AG04450 (cell line): ENCODE measurements at places on chromosomes 16 and 17.

DNA sequence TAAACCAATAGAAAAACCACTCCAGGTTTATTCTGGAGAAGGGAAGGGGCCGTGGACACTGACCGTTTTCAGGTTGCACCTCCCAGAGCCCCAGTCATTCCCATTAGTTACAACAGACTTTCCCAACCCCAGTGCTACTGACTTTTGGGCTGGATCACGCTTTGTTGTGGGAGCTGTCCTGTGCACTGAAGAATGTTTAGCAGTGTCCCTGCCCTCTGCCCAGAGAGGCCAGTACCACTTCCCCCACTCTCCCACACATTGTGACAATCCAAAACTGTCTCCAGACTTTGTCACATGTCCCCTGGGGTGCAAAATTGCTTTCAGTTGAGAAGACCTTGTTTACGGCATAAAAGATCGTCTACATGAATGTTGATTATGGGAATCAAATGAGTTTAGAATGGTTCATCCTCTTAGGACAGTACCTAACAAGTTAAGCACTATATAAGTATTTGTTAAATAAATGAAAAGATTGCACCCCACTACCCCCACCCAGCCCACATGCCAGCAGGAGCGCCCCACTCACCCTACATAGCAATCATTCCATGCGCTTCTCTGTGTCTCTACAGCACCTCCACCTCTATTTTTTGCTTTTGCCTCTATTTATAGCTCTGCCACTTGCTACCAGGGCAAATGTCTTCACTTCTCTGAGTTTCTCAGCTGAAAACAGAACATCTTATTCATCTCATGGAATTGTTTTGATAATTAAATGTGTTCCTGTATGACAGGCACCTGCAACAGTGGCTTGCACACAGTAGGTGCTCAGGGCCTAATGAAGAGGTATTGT, 104.9 kb downstream of the AXIN2 start:
- no peak for DNase-seq

GRCh38 chr16:15035163-15035729, 20.6 kb downstream of the NTAN1 start:
- no peak for DNase-seq

- DNase-seq: no peak
Observed at GRCh38 chr17:35790841-35791240, 4.6 kb downstream of the MMP28 start.

DNA sequence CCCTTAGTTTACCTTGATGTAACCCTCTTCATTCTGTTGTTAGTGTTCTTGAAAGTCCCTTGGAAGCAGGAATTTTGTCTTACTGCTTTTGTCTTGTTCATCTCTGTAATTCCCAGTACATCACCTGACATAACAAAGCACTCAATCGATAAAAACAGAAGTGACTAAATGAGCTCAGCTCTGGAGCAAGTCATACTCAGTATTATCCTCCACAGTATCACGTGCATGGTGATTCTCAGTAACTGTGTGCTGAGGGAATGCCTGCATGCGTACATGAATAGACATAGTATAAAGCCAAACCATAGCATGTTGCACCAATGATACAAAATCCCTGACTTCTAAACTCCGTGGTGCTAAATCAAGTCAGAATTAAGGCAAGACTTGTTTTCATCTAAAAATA, 7.2 kb downstream of the KRT38 start:
- DNase-seq: no peak

DNA sequence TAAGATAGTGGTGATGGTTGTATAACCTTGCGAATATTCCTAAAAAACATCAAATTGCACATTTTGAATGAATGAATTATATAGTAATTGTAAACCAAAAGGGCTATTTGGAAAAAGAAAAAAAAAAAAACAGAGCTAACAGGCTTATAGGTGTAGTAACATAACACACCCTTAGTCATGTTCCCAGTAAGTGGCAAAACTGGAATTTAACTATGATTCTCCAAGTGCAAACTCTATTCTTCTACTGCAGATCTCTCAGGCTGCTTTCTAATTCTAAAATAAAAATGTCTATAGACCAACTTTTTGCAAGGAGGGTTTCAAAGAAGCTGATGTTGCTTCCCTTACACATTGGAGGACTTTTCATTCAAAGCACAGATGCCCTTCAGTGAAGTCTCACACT, 293.2 kb upstream of the MON1B start:
- DNase-seq: no peak

- DNase-seq: peak; percentile 6
Observed at GRCh38 chr16:10521681-10522274, 58.6 kb downstream of the EMP2 start.

- no peak for DNase-seq
Observed at GRCh38 chr17:64160378-64160777, 30.4 kb upstream of the ERN1 start.

DNA sequence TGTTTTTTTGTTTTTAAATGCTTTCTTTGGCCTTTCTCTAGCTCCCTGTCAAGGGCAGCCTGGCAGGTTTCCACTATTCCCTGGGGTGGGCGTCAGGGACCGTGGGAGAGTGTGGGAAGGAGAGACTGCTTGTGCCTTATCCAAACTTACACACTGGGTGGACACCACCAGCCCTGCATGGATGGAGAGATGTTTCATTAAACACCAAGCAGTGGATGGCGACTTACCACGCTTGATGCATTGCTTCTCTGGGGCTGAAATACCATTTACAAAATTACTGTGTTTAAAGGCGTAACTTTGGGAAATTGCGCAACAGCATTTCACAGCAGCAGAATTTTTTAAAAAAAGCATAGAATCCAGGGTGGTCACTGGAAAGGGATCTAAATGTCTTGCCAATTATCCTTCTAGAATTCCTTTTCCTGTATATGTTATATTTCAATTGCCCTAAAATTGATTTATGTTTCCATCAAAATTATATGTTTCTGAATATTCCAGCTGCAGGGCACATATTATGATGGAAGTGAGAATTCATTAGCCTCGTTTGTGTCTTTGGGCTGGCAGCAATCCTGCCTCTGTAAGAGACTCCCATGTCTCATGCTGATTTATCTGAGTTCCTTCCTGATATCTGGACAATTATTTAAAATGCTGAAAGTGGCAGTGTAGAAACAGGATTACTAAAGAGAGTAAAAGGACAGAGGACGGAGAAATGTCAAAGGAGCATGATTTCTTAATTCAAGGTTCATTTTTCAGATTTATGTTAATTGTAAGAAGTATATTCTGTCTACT, 247.3 kb downstream of the GRIN2A start:
- no peak for DNase-seq

GRCh38 chr16:9679213-9679767, 502.9 kb downstream of the GRIN2A start:
- DNase-seq: no peak

- DNase-seq: no peak
Observed at GRCh38 chr16:46629331-46630219, 8.4 kb upstream of the SHCBP1 start.

DNA sequence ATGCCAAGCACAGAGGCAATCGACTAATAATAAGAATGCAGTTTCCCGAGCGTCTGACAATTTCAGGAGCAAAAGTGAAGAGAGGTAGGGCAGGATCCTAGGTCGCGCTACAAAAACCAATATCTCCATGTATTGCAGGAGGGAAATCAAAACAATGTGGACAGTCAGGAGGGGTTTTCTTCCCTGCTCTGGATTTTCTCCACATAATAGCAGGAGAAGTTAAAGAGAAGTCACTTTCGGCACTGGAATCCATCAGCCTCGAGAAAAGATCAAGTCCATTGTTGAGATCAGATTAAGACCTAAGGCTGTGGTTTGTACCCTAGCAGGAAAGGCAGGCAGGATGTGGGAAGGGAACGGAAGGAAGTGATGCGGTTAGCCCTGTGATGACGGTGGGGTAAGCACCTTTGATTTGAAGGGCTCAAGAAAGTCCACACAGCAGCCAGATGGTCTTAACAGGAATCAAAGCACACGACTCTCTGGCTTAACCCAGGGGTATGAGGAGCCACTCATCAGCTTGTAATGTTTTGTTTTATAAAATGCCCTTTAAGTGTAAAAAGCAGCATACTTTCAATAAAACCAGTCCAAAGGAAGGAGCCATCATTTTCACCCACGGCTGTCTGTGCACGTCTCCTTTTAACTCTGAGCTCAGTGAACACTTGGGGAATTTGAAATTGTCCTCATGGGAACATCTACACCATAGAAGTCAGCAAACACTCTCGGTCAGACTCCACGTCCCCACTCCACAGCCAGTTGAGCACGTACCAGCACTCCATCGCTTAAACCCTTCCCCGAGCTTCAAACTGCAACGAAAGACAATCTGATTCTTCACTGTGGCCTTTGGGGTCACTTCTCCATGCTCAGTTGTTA, 15.8 kb upstream of the AKTIP start:
- DNase-seq: no peak

DNA sequence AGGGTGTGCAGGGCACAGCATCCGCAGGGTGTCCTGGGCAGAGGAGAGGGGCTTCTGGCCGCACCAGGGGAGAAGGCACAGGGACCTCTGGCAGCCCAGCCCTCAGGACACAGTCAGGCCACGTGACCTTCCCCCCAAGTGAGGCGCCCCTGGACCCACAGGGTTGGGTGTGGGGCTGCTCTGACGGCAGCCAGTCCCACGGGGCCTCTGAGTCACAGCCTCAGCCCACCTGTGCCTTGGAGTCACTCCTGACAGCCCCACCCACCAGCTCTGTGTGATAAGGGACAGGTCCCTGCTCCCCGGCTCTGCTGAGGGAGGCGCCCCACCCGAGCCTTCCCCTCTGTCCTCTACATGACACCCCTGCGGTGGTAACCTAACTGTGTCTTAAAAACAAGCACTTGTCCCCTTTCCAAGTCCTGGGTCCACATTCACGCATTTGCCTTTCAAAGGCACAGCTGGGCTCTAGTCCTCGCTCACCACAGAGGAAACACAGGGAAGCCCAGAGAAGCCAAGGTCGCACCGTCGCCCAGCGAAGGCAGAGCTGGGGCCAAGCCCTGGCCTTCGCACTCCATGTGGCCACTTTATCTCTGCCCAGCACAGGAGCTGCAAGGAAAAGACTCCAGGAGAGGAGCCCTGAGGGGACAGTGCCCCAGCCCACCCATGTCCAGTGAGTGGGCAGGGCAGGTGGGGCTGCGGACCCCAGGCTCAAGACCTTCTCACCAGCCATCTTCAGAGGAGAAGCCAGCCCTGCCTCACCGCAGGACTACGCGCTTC, 5.1 kb upstream of the NPTX1 start:
- DNase-seq: no peak

DNA sequence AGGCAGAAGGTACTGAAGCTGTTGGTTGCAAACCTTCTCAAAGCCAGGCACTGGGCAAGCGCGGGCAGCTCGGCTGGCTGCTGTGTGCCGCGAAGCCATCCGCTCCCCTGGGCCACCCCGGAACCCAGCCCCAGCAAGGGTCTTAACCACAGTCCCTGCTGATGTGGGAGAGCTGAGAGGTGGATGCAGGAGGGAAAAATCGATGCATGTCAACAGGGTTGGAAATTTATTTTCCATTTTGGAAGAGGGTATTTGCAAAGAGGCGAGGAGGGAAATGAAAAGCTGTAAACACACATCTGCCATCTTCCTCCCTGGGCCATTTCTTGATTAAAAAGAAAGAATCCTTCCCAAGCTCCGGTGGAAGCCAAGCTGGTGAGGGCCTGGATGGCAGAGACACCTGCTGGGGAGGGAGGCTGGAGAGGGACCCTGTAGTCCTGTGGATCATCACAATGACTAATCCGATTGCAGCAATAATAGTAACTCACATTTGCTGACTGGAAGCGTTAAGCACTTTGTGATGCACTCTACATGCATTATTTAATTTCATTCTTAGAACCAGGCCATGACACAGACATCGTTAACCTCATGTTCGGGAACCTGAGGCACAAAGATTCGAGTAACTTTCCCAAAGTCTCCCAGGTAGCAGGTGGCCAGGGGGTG, 13.9 kb upstream of the TBX2 start:
- no peak for DNase-seq

GRCh38 chr17:3558603-3559269, 1.1 kb upstream of the TRPV3 start:
- peak; percentile 59 for DNase-seq

DNA sequence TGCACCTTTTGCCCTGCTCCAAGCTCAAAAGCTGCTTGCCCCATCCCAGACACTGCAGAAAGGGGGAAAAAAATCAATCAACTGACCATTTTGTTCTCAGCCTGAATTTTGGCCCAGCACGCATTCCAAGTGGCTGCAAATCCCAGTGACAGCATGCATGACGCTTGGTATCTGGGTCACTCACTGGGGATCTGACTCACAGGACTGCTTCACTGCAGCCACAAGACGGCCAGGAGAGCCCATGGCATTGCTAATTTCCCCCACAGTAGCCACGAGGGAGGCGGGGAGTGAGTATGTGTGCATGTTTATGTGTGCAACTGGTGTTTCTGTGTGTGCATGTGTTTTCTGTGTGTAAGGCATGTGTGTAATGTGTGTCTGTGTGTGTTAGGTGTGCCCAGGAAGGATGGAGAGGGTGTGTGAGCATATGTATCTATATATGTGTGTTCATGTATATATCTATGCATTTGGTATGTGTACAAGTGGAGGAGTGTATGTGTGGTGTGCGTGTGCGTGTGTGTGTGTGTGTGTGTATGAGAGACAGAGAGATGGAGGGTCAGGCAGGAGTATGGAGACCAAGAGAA, 33.8 kb downstream of the SDK2 start:
- DNase-seq: no peak

GRCh38 chr17:61130330-61130729, 269.3 kb upstream of the TBX2 start:
- DNase-seq: no peak

GRCh38 chr17:62891659-62892058, 74.4 kb upstream of the TANC2 start:
- no peak for DNase-seq

DNA sequence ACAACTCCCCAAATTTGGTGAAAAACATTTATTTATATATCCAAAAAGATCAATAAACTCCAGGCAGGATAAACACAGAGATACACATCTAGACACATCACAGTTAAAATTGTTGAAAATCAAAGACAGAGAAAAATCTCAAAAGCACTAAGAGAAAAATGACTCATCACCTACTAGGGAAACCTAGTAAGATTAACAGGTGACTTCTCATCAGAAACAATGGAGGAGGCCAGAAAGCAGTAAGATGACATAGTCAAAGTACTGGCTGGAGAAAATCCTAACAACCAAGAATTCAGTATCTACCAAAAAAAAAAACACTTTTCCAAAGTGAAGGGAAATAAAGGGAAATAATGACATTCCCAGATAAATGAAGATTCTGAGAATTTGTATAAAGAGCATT, 33.8 kb downstream of the ULK2 start:
- DNase-seq: no peak

- no peak for DNase-seq
Observed at GRCh38 chr16:1178295-1178910, 25.5 kb downstream of the CACNA1H start.

DNA sequence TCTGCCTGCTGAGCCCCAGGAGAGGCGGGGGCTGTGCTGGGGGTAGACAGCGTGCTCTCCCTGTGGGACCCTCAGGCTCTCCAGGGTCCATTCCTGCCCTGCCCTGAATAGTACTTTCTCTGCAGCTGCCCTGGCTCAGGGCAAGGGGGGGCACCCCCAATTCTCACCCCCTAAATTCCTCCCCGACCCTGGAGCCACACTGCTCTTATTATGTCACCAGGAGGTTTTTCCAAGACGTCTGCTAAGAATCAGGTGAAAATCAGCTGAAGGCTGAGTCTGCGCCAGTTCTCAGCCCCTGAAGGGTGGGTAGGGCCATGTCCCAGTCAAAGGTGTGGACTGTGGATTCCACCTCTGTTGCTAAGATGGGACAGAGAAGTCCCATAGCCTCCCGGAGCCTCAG, 49.9 kb upstream of the MAP3K14 start:
- DNase-seq: no peak
